ENCODE measurements at places on chromosomes 5 and 9.
A peak's percentile ranks its signal among the peaks of the same experiment; 100 is the strongest.

DNA sequence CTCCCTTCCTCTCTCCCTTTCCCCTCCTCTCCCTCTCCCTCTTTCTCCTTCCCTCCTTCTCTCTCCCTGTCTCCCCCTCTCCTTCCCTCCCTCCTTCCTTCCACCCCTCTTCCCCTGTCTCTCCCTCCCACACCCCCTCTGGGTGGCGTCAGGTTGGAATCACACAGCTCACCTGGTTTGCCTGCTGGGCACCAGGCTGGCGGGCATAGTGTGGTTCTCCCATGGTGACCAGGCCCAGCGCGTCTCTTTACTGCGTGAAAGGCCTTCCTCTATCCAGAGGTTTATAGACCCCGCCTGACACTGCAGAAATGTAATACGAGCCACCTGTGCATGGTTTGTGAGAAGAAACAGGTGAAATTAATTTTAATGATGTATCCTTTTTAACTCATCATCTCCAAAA lies 76.2 kb downstream of the MRPL36 start:
- no peak for DNase-seq

DNA sequence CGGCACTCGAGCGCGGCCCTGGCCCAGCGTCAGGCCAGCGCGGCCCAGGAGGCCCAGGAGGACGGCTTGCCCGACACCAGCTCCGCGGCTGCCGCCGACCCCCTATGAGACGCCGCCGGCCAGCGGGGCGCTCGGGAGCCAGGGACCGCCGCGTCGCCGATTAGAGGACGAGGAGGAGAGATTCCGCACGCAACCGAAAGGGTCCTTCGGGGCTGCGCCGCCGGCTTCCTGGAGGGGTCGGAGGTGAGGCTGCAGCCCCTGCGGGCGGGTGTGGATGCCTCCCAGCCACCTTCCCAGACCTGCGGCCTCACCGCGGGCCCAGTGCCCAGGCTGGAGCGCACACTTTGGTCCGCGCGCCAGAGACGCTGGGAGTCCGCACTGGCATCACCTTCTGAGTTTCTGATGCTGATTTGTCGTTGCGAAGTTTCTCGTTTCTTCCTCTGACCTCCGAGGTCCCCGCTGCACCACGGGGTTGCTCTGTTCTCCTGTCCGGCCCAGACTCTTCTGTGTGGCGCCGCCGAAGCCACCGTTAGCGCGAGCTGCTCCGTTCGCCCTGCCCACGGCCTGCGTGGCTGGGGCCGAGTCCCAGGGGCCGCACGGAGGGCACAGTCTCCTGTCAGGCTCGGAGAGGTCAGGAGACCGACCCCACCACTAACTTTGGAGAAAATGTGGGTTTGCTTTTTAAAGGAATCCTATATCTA lies 42.6 kb upstream of the CACNA1B start:
- no peak for DNase-seq

- no peak for DNase-seq
Measured at GRCh38 chr9:92968081-92968480, 20.8 kb downstream of the FGD3 start.

GRCh38 chr5:119386596-119387344 lies 31.0 kb downstream of the TNFAIP8 start:
- DNase-seq, result no peak

GRCh38 chr9:132069046-132069898 lies 10.4 kb downstream of the MED27 start:
- no peak for DNase-seq

DNA sequence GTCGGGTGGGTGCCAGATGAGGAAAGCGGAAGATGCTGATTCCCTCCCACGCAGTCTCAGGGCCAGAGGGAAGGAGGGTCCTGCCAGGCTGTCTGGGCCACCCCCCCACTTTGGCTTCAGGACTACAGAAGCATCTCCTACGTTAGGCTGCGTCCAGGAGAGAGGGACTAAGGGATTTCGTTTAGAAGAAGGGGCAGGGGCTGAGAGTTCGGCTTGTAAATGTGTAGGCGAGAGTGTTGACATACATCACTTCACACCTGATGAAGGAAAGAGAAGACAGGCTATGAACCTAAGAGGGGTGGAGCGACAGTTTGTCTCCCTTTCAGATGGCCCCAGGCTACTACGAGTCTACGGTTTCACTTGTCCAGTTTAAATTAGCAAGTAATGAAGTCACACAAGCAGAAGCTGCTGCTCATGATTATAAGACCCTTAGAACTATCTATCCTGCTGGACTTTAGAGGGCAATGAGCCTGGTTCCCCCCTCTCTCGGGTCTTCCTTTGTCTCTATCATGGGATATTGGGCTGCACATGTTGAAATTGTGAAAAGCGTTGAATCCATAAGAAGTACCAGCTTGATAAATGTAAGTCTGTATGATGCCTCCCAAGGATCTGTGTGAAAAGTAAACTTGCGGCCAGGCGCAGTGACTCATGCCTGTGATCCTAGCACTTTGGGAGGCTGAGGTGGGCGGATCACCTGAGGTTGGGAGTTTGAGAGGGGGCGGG lies 193.0 kb downstream of the AOPEP start:
- no peak for DNase-seq

DNA sequence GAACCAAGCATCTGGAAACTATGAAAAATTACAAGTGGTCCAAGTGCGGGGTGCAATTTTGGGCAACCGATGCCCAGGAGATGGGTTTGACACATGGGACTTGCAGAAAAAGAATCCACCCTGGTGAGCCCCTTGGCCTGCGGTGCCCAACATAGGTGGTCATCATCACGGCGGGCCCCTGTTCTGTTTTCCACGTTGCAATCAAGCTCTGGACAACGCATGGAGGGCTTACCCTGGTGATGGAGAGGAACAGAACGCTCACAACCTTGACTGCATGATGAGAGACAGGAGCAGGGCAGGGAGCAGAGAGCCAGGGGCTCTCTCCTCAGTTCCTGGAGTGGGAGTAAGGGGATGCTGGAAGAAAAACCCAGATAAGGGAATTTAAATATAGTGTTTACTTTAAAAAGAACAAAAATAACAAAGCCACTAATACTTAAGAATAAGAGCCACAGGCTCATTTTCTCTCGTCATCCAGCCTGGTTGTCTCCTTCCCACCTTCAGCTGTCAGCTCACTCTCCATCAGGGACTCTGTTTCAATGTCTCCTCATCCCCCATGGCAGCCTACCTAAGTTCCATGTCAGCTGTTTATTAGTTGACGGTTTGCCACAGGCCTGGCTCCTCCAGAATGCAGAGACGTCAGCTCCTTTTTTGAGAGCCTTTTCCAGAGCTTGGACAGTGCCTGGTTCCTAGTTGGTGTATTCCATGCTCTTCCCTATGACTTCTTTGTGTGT lies 172.1 kb downstream of the GADD45G start:
- DNase-seq, result no peak

GRCh38 chr9:91711755-91712601 lies 238.1 kb downstream of the ROR2 start:
- peak; percentile 85 for DNase-seq

Data from CD4-positive, alpha-beta T cell treated with Interleukin-4 for 1 hour (primary cell).